Amygdala (tissue), 56 donors: ENCODE measurements at places on chromosomes 5 and 9.

GRCh38 chr9:23766613-23767012, 59.4 kb downstream of the ELAVL2 start:
- no peak for DNase-seq

- DNase-seq, result no peak
Observed at GRCh38 chr5:40491644-40492043, 188.1 kb upstream of the PTGER4 start.

DNA sequence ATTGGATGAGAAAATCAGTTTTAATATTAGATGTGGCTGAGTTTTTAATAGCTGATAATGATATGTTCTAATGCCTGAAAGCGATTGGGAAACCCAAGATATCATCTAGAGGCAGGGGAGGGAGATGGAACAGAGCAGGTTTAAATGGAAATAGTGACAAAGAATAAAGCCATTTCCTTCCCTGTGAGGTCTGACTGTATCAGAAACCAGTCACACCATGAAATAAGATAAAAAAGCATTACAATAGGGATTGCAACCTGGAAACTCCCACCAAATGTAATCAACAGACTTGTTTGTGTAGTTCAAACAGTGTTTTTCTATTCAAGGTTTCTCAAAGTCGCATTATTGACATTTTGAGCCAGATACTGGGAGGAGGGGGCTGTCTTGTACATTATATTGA, 110.1 kb upstream of the SMIM23 start:
- DNase-seq, result no peak

DNA sequence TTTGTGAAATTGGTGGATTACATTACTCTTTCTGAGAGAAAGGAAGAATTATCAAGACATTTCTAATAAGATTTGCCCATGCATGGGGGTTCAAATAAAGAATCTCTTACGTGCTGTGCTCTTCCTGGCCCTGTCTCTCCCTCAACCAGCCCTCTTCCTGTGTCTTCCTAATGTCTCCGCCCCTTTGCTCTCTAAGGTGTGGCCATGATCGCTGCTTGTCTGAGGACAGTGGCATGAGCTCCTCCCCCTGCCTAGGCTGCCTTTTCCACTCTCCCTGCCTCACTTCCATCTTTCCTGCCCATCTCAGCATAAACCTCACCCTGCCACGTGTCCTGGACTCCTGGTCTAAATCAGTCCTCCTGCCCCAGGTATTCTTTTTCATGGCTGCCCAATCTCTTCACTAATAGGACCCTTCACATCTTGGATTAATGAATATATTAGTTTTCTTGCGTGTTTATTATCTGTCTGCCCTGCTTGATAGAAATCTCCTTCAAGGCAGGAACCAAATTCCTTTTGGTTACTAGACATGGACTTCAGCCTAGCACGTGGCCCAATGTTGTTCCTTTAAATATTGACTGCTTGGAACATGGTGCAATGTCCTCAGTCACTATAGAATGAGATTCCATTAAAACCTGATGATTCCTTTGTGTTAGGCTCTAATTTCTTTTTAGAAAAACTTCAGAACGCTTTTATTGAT, 122.3 kb downstream of the MTRR start:
- DNase-seq, result no peak

DNA sequence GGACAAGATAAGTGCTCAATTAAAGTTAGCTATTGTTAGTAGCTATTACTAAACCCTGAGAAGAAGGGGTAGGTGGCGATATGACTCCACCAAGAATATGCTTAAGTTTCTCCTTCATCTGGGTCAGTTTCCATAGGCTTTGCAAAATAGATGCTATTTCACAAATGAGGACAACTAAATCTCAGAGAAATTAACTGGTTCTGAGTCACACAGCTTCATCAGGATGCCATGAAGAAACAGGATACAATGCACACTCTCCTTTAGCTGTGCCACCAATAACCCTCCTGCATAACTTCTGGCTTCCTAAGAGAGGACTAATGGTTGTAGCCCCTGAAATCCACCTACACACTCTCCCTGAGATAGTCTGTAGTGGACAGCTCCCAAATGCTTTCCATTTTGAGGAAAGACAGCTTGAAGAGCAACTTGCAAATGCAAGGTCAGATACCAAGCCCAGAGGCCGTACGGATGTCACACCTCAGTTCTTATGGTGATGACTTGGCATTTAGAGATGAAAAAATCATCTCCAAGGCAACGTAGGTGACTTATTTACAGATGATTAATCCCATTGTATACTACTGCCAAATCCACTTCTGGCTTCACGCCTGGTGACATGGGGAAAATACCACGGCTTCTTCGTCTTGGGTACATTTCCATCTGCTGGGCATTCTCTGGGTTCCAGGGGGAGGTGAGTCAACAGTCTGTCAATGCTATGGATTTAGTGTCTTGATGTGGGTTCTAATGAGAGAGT, 251.4 kb upstream of the IL12B start:
- no peak for DNase-seq

- DNase-seq, result no peak
Observed at GRCh38 chr5:163885117-163885516, 379.7 kb downstream of the MAT2B start.

- DNase-seq, result no peak
Observed at GRCh38 chr9:127937056-127937387, 632 bp downstream of the DPM2 start.

DNA sequence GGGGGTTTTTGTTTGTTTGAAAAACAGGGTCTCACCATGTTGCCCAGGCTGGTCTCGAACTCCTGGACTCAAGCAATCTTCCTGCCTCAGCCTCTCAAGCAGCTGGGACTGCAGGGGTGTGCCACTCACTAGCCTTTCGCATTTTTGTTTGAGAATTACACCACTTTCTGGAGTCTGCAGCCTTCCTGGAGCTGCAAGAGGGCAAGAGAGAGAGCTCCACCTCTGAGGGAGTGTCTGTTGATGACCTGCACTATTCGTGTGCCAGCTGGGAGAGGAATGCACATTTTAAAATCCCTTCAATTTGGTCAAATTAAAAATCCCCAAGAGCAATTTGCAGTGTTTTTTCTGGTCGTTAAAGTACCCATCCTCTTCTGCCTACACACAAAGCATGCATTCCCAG, 5.0 kb upstream of the CKMT2 start:
- no peak for DNase-seq

- DNase-seq, result peak; percentile 14
Observed at GRCh38 chr9:107733523-107733894, 243.9 kb upstream of the KLF4 start.

GRCh38 chr9:129166623-129167557, 11.2 kb downstream of the IER5L start:
- DNase-seq, result no peak

- DNase-seq, result no peak
Observed at GRCh38 chr5:159779481-159779880, 136.8 kb upstream of the ADRA1B start.

DNA sequence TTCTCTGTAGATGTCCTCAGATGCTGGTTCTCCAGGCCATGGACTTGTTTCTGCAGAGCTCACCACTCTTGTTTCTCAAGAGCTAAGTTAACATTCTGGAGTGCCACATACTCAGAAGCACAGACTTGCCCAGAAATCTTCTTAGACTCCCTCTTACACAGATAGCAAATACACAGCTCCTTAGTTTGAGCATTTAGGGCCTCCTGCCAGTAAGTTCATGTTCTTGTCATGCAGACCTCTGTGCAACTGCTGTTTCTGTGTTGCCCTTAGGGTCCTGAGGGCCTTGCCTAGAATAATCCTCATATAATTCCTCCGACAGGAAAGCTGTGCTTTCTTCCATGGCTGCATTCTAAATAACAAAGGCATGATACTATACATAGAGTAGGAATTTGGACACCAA, 1.3 kb upstream of the PTPDC1 start:
- no peak for DNase-seq

- no peak for DNase-seq
Observed at GRCh38 chr9:136629879-136630661, 32.6 kb upstream of the EGFL7 start.
